Activated naive CD4-positive, alpha-beta T cell (primary cell): ENCODE measurements at places on chromosomes 12 and 14.

DNA sequence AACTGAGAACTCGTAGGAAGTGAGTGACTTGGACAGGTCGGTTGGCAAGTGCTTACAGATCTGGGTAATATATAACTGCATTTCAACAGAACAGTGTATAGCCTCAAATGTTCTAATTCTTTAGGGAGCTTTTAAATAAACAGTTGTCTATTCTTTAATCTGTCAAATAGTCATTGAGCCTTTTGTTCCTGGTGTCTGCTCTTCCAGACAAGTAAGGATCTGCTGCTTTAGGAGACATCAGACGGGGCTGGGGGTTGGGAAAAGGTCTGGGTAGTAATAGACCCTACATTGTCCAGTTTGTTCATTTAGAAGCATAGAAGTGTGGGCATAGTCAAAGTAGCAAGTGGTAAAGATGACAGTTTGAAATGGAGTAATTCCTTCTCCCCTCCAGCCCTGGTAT, 2.0 kb downstream of the PTPN11 start:
- DNase-seq = no peak

DNA sequence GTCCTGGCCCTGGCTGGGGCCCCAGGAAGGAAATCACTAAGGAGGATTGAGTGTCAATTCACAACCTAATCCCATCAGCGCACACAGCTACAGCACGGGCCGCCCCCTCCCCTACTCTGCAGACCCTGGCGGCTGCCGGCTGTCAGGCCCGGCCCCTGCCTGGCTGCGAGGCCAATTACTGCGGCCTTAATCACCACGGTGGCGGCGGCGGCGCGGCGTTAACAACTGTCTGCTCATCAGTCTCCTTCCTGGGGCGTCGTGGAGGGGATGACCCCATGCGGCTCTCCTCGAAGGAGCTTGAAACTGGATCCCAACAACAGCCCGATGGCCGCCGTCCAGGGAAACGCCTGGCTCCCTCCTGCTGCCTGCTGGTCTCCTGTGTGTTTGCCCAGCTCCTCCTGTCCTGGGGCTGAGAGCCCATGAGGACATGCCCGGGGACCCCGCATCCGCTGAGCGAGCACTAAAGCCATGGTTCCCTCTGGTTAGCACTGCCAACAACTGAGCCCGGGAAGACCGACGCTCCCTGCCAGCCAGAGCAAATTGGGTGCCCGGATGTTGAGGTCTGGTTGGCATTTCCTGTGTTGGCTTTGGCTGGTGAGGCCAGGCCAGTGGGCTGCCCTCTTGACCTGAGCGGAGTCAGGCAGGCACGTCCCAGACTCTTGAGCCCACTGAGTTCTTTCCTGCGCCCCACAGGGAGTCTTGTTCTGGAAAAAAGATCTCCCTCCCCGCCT, 21.8 kb upstream of the EIF2B2 start:
- DNase-seq = no peak

GRCh38 chr14:71327691-71328090, 420.4 kb downstream of the PCNX1 start:
- DNase-seq = no peak

- DNase-seq = no peak
Measured at GRCh38 chr14:21039585-21040369, 2.4 kb upstream of the RNASE7 start.

- DNase-seq = no peak
Measured at GRCh38 chr12:31362759-31363415, 36.9 kb upstream of the SINHCAF start.

GRCh38 chr14:26845151-26845818, 247.5 kb upstream of the NOVA1 start:
- no peak for DNase-seq

GRCh38 chr12:107829271-107829670, 54.8 kb downstream of the ASCL4 start:
- DNase-seq = no peak

DNA sequence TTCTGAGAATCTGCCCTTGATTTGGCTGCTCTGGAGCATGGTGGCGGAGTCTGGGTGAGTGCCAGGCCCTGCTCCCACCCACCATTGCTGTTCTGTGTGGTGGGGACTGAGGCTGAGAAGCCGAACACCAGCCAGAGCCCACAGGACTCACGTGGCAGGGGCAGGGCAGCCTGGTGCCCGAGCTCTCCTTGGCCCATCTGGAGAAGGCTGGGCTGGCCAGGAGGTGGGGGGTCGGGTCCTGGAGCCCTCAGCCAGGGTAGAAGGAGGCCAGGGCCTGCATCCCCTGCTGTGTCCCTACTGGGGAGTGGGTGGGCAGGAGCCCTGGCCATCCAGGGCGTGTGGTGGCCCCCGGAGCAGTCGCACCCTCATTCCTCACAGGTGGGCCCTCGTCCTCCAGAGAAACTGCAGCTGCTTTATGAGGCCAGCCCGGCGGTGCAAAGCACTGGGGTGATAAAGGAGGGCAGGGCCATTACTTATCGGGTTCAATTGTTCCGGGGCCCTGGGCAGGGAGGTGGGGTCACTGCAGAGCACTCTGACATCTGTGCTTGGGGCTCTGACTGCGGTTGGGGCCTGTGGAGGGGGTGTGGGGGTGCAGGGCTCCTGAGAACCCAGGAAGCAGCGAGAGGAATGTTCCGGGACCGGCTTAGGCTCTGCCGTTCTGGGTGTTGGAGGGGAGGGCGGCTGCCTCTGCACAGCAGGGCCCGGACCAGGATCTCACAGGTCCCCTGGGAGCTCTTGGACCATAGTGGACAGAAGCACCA, 217.5 kb upstream of the C14orf180 start:
- DNase-seq = no peak

GRCh38 chr12:1592444-1593173, 1.8 kb downstream of the FBXL14 start:
- no peak for DNase-seq

- no peak for DNase-seq
Measured at GRCh38 chr12:124814741-124815613, 48.7 kb downstream of the SCARB1 start.

GRCh38 chr14:73162251-73162650, 25.9 kb downstream of the PSEN1 start:
- no peak for DNase-seq

DNA sequence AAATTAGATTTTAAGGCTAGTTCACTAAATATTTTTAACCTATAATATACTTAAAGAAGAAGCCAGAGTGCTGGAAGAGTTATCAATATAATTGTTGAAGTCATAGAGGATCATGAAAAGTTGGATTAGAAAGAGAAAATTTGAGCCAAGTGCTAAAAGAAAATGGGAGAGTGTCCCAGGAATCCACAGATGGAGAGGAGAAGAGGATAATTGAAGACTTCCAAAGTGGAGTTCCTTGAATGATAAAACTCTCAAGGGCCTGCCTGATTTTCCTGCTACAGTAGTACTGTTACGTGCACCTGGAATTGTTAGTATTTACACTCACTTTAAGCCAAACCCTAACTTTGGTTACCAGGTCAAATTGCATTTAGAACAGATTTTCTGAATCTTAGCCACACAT, 113.2 kb downstream of the MSRB3 start:
- no peak for DNase-seq

DNA sequence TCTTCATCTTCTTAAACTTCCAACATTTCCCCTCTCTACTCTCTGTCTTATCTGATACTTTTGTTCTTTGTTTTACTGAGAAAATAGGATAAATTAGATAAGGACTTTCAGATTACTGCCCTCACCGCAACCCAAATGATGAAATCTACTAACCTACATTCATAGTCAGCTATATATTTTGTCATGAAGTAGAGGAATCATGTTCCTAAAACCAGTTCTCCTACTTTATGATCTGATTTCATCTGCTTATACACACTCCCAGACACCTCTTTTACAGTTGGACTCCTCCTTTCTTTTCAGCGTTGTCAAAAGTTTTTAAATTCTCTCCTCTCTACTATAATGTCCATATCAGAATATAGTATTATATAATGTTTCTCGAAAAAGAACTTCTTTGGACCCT, 29.7 kb downstream of the MGAT4C start:
- DNase-seq = no peak

DNA sequence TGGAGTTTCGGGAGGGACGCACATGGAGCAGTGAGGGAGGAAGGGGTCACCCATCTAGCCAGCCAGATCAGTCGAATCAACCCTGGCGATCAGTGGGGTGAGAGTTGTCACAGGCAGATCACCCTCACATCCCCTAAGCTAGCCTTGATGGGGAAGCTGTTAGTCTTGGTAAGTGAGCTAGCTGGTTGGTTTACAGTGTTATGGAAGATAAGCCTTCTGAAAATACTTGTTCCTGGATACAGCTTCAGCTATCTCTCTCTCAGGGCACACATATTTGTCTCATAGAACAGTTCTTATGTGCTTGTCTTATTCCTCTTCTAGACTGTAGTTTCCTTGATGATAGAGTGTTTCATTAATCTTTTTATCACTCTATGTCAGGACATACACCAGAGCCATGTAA, 26.2 kb upstream of the MANSC4 start:
- no peak for DNase-seq

- DNase-seq = no peak
Measured at GRCh38 chr14:76644855-76645518, 116.3 kb upstream of the VASH1 start.

- no peak for DNase-seq
Measured at GRCh38 chr14:21308132-21308478, 28.2 kb downstream of the RPGRIP1 start.

- no peak for DNase-seq
Measured at GRCh38 chr14:58787592-58787991, 149.8 kb downstream of the DACT1 start.

DNA sequence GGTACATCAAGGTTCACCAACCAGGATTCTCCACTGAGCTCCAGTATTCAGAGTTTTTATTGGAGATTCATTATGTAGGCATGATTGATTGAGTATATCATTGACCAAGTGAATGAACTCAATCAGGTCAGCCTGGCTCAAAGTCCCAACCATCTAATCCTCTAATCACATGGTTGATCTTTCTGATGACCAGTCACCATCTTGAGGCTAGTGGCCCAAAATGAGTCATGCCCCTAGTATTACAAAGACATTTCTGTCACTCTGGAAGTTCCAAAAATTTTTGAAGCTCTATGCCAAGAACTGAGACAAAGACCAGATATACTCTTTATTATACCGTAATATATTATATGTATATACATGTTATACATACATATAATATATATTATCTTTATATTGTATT, 75.9 kb upstream of the ATF7IP start:
- DNase-seq = no peak

DNA sequence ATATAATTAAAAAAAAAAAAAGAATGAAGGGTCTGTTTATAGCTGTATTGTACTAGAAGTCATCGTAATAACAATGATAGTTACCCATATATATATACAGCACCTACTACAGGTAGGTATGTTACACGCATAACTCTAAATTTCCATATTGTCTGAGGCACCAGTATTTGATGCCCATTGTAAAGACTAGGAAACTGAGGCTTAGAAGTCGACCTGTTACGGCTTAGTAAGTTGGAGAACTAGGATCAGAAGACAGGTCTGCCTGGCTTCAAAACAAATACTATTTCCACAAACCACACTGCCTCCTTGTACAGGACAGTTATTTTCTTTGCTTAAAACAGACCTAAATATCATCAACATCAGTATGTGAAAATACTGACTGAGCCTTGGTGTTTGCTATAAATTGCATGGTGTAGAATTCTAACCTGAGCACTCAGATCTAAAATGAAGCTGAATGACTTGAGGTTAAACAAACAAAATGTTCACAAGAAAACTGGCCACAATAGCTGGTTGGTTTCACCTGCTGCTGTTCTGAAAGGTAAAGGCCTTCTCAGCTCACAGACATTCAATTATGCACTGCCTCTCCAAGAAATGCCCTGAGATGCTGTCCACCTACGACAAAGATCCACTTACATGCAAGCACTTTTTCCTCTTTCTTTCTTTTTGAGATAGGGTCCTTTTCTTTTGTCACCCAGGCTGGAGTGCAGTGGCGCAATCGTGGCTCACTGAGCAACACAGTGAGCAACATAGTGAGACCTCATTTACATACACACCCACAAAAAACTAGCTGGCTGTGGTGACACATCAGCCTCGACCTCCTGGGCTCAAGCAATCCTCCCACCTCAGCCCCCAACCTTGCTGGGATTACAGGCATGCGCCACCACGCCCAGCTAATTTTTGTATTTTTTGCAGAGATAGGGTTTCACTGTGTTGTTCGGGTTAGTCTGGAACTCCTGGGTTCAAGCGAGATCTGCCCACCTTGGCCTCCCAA, 35.7 kb downstream of the SSH1 start:
- no peak for DNase-seq

- DNase-seq = no peak
Measured at GRCh38 chr12:1529862-1530591, 64.4 kb downstream of the FBXL14 start.

DNA sequence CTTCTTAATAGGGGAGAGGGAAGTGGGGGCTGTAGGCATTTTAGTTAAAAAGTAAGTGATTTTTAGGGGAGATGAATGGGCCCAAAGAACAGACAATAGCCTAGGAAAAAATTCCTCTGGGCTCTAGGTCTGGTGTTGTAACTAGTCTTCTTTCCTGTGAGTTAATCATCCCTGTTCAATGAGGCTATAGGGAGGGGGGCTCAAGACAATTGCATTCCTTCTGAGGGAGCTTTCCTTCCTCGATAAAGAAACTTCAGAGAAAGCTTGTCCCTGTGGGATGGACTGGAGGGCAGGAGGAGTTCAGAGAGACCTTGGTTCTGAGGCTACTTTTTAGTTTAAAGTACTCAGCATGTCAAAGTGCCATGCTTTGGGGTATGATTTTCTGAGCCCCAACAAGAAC, 127.2 kb downstream of the BBS10 start:
- DNase-seq = no peak

DNA sequence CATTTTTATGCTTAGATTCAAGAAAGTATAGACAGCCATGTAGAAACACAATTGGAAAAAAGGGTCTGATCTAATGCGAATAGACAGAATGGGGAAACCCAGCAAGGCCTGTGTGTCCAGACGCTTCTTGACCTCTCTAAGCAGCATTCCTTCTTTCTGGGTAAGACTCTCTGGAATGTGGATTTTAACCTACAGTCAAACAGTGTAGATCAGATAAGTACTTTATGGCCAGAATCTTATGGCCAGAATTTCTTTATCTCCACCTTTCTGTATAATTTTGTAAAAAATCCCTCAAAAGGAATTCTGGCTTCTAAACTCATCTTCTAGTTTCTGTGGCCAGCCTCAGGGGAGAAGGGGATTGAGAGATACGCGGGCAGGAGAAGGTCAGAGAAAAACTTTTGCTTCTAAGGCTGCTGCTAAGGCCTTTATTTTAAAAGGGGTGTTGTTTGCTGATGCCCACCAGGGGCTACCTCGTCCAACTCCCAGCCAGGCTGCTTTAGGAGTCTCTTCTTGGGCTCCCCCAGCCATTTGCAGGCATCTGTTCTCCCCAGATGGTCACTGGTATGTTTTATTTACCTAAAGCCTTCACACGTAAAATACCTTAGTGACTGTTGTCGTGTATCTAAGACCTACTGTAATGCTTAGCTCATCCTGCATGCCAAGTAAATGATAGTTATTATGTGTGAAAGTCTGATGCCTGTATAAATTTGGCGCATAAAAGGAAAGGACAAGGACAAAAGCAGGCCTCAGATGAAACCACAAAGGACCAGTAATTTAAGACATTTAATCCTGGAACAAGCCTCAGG, 68.4 kb downstream of the ANO6 start:
- no peak for DNase-seq
